ENCODE measurements at places on chromosomes 2 and 18.

GRCh38 chr2:172242961-172243360, 140.3 kb upstream of the DLX2 start:
- DNase-seq: no peak

DNA sequence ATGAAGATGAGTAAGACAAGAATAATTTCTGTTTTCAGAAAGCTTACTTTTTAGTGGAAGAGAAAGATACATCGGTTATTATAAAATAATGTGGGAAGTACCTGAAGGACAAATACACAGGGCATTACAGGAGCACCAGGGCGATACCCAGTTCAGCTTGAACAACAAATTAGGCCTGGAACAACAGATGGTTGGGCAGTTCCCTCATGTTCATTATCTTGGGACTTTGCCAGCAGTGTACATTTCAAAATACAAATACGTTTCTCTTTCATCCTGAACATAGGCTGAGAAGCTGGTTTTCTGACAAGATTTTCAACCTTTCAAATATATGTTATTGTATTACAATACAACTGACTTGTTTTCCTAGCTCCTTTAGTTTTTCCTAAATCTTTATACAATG, 79.6 kb downstream of the TGIF1 start:
- no peak for DNase-seq

- DNase-seq: no peak
Observed at GRCh38 chr2:45166229-45166890, 157.1 kb upstream of the SIX2 start.

- DNase-seq: peak; percentile 21
Observed at GRCh38 chr2:222424276-222424728, at the start of gene SGPP2. SGPP2 (plus strand) TSS chr2:222424543; CDS start chr2:222424603, 60 bp downstream.

GRCh38 chr2:158047156-158047611, 54.5 kb upstream of the UPP2 start:
- no peak for DNase-seq

DNA sequence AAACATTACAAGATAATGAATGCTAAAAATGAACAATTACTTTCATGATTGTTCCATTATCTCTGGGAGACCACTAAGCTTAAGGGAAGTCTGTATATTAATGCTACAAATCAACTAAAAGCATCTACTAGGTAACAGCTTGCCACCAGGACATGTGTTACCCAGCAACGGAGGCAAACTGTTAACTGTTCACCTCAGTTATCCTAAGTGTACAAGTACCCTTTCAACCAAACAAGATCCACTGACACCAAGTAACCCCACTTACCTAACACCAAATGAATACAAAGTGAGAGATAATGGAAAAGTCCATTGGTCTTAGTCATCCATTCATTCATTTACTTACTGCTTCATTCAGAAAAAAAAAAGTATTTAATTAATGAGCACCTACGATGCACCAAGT, 54.7 kb upstream of the KIDINS220 start:
- no peak for DNase-seq

- DNase-seq: no peak
Observed at GRCh38 chr2:73020306-73020656, 51.2 kb downstream of the SFXN5 start.

DNA sequence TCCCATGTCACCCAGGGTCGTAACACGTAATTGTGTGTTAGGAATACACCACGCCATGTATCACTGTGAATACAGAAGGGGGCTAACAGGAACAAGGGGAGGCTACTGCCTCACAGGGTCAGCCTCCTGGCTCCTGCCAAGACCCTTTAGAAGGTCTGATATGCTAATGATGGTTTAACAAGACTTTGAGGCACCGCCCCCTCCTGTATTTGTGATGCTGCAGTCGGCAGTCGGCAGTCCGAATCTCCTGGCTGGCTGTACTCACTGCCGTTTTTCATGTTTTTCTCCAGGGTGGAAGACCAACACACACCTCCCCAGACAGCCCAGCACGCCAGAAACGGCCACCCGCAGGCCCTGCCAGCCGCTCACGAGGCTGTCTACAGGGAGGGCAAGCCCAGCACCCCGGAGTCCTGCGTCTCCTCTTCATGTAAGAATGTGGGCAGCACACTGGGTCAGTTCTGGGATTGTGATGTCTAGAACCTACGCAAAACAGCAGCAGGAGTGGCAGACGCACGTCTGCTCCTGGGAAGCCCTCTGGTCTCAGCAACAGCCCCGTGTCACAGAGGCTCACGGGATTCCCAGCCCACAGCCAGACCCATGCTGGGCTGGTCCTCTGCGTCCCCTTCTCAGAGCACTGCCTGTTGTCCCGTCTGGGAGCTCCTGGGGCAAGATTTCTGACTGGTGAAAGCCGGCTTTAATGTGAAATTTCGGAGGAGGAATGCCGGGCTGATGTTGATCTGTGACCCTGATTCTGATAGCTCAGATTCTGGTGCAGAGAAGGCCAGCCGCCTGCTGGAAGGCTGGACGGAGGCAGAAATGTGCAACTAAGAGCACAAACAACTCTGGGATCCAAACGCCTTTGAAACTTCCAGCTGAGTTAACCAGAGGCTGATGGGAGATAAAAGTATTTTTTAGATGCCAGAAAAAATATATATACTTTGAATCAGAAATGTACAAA, 39.7 kb upstream of the B3GNT7 start:
- DNase-seq: no peak

- DNase-seq: no peak
Observed at GRCh38 chr18:13387855-13388548, 169.4 kb downstream of the LDLRAD4 start.

GRCh38 chr2:44668336-44668735, 273.2 kb upstream of the SIX3 start:
- peak; percentile 23 for DNase-seq

- no peak for DNase-seq
Observed at GRCh38 chr2:207150284-207150683, 15.5 kb downstream of the KLF7 start.

- DNase-seq: no peak
Observed at GRCh38 chr2:149200109-149200520, 130.3 kb upstream of the LYPD6 start.

- DNase-seq: no peak
Observed at GRCh38 chr2:129404000-129404685, 575.3 kb upstream of the RAB6C start.

DNA sequence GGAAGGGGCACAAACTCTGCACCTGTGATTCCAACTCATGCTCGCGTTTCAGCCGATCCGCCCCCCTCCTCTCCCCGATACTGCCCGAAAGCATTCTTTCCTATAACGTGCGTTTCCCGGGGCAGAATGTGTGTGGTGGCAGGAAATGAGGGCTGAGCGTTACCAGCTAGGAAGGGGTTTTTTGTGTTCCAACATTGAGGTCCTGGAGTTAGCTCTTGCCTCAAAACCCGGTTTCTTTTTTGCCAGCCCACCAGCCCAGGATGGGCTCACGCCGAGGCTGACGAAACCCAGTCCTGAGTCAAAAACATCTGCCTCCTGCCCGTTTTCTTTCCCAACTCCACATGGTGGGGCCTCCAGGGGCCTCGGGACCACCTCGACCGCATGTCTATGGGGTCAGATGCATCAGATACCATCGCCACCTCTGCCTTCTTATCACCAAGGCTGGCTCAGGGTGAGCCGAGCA, 113.7 kb upstream of the COPS8 start:
- DNase-seq: no peak

- no peak for DNase-seq
Observed at GRCh38 chr2:54247115-54247514, 8.9 kb downstream of the TSPYL6 start.

DNA sequence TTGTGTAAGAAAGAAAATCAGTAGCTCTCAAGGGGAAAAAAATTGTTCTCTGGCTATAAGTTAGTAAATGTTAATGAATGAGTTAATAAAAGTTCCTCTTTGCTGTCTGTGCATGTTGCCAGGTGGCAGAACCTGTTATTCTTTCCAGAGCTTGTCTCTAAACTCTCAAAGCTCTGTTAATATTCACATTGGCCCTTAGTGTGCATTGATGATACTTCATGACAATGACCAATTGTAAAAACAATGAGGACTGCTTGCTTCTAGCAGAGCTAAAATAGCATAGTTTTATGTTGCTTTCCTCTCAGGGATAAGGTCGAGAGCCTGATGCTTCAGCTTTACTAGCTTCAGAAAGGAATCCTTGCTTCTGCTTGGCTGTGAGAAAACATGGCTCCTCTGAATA, 91.5 kb downstream of the RAD51AP2 start:
- no peak for DNase-seq

- DNase-seq: no peak
Observed at GRCh38 chr2:190050001-190050400, 12.5 kb downstream of the MSTN start.

DNA sequence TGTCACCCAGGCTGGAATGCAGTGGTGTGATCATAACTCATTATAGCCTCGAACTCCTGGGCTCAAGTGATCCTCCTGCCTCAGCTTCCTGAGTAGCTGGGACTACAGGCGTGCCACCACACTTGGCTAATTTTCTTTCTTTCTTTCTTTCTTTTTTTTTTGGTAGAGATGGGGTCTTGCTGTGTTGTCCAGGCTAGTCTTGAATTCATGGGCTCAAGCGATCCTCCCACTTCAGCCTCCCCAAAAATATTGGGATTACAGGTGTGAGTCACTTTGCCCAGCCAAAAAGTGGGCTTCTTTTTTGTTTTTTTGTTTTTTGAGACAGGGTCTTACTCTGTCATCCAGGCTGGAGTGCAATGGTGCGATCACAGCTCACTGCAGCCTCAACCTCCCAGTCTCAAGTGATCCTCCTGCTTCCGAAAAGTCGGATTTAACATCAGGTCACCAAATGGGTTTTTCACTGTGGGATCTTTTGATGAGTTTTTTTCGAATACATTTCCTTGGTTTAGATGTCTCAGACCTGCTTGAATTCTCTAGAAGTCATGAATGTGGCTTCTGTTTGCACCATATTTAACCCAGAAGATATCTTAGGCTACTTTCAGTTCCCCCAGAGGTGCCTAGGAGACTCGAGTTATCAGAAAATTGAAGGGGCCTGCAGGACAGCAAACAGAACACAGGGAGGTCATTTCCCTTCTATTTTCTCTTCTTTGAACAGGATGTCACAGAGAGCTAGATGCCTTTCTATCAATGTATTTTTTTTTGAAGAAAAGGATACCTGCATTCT, 8.9 kb downstream of the RAB31 start:
- no peak for DNase-seq

- DNase-seq: no peak
Observed at GRCh38 chr2:236673823-236674185, 104.2 kb downstream of the ACKR3 start.

DNA sequence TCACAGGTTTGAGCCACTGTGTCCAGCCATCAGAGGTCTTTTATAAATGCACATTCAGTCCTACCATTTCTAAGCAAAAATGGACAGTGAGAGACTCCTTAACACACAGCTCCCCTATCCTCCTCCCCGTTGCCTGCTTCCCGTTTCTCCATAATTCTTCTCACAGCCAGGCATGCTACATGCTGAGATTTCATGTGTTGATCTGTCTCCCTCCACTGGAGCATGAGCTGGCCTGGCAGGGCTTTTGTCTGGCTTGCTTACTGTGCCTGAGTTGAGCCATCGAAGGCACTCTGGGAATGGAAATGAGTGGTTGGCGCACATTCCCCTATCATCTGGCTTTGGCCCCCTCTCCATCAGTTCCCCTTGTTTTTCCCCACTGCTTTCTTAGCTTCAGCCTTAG, 413.5 kb downstream of the PTPRM start:
- DNase-seq: no peak

DNA sequence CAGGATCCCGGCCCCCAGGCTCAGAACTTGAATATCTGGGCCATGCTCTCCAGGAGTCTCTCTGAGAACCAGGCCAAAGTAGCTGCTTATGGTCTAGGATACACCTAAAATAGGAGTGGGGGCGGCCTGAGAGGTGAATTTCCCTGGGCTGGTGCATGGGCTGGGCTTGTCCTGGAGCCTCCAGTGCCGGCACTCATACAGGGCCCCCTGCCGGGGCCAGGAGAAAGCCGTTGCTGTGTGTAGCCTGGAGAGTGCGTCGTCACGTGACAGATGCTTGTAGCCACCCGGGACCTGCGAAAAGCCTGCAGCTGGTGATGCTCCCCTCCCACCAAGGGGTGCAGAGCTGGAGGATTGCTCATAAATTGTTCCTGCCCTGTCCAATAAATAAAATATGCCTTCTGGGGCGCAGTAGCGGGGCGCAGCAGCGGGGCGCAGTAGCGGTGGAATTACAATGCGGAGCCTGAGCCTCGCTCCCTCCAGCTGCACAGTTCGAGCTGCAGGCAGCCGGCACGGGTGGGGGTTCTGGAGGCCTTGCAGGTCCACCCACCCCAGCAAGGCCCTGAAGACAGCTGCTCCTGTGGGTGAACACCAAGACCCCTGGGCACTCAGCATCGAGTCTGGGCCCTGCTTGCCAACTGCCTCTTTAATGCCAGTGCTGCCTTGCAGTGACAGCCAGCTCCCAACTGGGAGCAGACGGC, 289.9 kb downstream of the NDUFA10 start:
- no peak for DNase-seq

DNA sequence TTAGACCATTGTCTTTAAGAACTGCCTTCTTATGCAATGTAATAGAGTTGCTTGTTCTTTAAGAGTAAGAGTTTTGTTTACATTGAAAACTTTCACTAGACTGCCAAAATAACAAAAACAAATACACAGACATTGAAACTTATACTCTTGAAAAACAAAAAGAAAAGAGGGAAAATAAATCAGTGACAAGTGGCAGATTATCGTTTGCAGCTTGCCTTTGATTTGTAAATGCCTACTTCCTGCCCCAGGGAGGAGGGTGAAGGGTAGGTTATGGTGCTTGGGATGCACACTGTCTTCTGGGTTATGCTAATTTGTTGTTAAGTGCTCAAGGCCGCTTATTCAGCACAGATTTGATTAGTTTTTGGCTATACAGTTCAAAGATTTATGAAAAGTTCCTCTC, 198.7 kb downstream of the TGIF1 start:
- no peak for DNase-seq

DNA sequence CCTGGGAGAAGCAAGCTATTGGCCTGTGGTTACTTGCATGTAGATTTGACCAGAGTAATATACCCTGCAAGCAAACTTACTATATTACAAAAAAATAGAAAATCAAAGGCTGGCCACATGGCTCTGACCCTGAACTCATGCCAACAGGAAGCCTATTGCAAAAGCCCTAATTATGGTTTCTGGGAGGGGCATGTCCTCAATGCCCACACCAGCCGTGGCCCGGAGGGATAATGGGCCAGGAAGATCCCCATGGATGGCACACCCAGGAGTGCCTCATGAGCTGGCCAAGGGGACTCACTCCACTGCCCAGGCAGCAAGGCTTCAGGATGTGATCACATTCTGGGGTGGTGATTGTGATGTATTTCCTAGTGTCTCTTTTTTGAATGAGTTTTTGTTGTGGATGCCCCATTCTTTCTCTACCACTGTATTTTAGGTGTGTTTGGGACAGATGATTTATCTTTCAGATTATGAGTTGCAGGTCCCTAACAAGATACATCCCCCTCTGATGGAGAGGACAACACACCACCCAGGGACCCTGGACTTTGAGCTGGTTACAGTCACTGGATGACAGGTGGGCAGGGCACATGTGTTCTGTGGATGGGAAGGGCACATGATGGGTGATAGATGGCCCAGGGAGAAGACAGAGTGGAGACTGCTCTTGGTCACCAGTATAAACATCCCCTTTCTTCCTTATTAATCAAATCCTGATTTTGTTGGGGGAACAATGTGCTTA, 18.7 kb upstream of the TFCP2L1 start:
- no peak for DNase-seq
